Natural killer cell treated with Interleukin-12 subunit alpha and Interleukin-12 subunit beta and Interleukin-15 and Interleukin-18, amount 100 ng/mL, for 72 hours (primary cell): ENCODE measurements at places on chromosomes 3 and 15. TPM values are rescaled to one million over a fixed set of nuclear protein-coding genes. Genes with fewer than 3 reads are reported as not detected.

DNA sequence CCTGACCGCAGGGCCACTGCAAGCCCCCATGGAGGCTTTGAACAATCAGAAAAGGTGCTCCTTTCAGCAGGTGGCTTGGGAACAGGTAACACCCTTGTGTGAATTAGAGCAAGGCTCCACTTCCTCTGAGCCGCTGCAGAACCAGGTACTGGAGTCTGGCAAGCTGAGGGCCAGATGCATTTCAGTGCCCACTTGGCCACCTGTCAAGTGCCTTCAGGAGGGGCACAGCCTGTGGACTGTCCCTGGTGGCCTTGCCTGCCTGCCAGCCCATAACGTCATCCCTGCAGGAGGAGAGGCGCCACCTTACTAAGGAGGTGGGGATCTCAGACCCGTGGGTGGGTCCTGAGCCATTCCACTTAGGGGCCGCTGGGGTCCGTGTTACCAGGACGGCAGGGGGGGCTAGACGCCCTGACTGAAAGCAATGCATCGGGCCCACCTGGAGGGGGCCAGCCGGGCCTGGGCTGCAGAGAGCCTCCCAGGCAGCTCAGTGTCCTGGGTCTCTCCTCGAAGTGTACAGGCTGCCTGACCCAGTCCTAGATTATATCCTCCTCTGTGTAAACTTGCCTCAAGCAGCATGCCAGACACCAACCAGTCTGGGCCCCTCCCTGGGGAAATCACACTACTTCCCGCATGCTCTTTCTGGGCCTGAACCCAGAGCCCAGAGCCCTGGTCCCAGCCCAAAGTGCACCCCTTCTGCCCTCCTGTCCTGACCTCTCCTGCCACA, 16.1 kb downstream of the SPTBN5 start:
- DNase-seq: no peak

The PTX3 gene
- not detected for total RNA-seq

The GOLGA6C gene
- not detected for total RNA-seq

- no peak for DNase-seq
These were observed 858.4 kb upstream of the ARPP21 start for GRCh38 chr3:34780973-34781372.

GRCh38 chr15:90817117-90818057, 51.0 kb upstream of the FURIN start:
- no peak for DNase-seq

DNA sequence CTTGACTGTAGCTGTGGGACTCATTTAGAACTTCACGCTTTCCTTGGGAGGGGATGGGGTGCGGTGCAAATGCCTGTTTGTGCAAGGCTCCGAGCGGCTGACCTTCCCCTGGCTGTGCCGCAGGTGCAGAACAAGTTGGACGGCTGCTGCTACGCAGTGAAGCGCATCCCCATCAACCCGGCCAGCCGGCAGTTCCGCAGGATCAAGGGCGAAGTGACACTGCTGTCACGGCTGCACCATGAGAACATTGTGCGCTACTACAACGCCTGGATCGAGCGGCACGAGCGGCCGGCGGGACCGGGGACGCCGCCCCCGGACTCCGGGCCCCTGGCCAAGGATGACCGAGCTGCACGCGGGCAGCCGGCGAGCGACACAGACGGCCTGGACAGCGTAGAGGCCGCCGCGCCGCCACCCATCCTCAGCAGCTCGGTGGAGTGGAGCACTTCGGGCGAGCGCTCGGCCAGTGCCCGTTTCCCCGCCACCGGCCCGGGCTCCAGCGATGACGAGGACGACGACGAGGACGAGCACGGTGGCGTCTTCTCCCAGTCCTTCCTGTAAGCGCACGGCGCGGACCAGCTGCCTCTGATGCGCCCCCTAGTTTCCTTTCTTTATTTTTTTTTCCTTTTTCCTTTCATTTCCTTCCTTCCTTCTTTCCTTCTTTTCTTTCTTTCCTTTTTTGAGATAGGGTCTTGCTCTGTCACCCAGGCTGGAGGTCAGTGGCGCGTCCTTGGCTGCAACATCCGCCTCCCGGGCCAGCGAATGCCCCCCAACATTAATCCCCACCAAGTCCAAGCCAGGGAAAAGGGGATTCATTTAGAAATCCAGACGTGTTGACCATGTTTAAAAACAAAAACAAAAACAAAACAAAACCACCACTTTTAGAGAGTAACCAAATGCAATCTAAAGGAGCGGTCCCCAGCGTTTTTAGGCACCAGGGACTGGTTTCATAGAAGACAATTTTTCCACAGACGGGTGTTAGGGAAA, 42.7 kb downstream of the EIF2AK4 start:
- DNase-seq: no peak

The CHDH gene
- 0.29 TPM for total RNA-seq

DNA sequence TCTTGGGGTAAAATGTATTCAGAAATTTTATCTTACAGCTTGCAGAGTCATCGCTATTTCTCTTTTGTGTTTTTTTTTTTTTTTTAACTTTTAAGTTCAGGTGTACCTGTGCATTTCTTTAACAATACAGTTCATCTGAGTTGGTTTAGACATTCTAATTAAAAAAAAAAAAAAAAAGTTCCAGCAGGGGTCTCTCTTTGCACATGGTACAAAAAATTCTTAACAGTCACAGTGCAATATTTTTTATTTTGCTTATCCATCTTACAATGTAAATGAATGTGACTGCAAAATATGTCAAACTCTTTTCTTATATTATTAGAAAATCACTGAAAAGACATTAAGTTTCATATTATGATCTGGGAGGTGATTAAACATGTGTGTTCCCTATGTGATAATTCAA, 47.5 kb upstream of the SLC9A9 start:
- no peak for DNase-seq

- no peak for DNase-seq
These were observed 121.2 kb upstream of the NR2F2 start for GRCh38 chr15:96209285-96209735.

- DNase-seq: no peak
These were observed 8.6 kb downstream of the CLN6 start for GRCh38 chr15:68220967-68221366.

The RTP3 gene
- total RNA-seq: not detected

The SLCO3A1 gene
- 10.4 TPM for total RNA-seq

- no peak for DNase-seq
These were observed 25.9 kb downstream of the ADCY5 start for GRCh38 chr3:123423031-123423430.

The BCHE gene
- not detected for total RNA-seq

The OR5H1 gene
- total RNA-seq: not detected

GRCh38 chr15:78365917-78366316, 25.8 kb downstream of the CRABP1 start:
- DNase-seq: no peak

The LIPH gene
- not detected for total RNA-seq

DNA sequence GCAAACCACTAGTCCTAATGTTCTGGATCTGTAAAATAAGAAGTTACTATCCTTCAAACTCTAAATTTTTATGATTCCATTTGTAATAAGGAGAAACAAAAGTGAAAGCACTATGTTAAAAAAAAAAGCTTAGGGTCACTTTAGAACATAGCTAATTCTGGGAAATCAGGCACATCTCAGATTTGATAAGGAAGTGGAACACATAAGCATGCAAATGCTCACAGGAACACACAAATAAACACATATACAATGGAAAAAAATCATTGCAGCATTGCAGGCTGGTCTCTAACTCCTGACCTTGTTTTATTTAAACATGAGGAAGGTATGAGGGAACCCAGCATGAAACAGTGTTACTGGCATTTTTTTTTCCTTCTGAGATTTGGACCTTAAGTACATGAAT, 63.2 kb upstream of the TNFSF10 start:
- DNase-seq: no peak

The RSL24D1 gene
- total RNA-seq: 76.0 TPM

DNA sequence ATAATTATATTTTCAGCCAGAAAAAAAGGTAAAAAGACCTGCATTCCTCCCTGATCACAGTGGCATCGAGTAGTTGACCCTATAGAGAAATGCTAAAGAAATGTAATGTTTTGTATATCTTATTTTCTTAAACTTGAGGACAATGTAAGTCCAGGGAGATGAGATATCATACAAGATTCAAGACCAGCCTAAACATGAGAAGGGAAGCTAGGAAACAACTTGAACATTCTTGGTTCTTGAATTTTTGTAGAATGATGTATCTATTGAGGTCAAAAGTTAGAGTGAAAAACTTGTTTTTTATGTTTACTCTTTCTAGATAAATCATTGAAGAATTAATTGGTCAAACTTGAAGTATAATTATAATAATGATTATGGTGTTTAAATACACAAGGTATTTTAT, 497.7 kb upstream of the TBL1XR1 start:
- DNase-seq: no peak

DNA sequence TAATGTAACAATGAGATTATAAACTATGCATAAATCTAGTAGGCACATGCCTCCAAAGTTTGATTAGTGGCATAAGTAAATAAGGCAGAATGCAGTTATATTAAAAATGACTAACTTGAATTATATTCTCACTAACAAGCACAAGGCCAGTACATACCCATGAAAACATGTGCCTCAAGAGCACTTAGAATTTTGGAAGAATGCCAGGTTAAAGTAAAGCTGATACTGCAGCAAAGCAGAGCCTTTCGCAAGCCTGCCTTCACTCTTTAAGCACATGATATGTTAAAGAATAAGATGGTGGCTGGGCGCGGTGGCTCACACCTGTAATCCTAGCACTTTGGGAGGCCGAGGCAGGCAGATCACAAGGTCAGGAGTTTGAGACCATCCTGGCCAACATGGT, 49.0 kb downstream of the KBTBD12 start:
- no peak for DNase-seq

DNA sequence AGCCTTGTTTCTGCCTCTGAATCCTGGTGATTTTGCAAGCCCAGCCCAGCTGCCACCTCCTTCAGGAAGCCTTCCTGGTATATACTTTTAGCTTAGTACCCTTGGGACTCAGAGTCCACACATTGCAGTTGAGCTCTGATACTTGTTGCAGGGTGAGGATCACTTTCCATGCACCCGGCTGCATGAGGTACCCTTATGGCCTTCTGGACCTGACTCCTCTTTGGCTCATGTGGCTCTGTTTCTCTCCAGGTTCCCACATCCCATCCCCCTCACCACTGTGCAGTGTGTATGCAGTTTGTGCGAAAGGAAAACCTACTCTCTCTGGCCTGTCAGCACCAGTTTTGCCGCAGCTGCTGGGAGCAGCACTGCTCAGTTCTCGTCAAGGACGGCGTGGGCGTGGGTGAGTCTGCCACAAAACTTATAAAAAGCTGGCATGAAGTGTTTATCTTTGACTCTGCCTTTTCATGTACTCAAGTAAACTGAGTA, 23.1 kb upstream of the P4HTM start:
- DNase-seq: no peak

- DNase-seq: no peak
These were observed 54.6 kb upstream of the CADM2 start for GRCh38 chr3:84904212-84904611.

DNA sequence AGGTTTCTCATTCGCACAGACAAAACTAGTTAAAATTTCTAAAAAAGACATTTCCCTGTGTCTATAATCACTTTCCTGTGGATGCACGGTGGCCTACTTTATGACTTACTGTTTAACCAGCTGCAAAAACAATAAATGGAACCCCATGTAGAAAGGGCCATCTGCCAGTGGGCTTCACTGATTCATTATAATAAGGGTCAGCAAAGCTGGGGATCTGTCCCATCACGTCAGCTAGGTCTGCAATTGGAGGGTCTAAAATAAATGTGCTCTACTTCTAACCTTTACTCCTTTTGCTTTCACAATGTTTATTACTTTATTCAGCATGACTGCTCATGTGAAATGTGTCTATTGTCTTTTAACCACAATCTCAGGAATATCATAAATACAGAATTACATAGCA, 43.1 kb upstream of the NMD3 start:
- no peak for DNase-seq

The CLDN16 gene
- total RNA-seq: not detected

The GABRG3 gene
- not detected for total RNA-seq

The PDE12 gene
- 29.5 TPM for total RNA-seq

The ATP13A4 gene
- total RNA-seq: 2.1 TPM

GRCh38 chr3:137222736-137223225, 265.0 kb downstream of the IL20RB start:
- no peak for DNase-seq

GRCh38 chr15:71804226-71804625, 6.1 kb upstream of the NR2E3 start:
- DNase-seq: no peak

The FBXW12 gene
- not detected for total RNA-seq
